ENCODE measurements at places on chromosomes 16 and 17.

GRCh38 chr16:74033441-74033995, 263.1 kb upstream of the PSMD7 start:
- DNase-seq: no peak

DNA sequence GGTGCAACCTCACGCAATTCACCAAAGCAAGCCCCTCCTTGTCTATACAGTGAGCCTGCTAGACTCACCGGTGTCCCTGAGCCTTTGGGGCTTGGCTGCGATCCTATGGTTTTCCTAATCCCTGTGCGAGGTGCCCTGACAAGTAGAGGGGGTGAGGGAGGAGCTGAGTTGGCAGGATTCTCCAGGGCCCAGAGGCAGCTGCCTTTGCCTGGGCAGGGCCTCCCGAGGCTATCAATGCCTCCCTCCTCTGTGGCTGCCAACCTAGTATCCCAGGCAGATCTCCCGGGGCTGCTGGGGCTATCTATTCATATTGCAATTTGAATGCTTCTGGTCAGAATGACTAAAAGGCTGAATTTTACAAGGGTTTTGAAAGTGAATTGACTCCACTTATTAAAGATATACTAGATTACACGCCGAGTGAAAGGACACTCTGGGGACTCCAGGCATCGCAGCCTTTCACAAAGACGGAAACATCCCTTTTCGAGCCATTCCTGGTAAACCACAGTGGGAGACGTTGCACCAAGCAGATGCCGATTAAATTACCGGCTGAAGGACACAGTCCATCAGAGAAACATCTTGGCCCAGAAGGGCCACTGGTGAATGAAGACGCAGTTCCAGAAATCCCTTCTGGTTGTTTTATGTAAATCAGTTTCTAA, 11.3 kb upstream of the PITPNM3 start:
- DNase-seq: no peak

- no peak for DNase-seq
Observed at GRCh38 chr17:44396946-44397345, 7.5 kb upstream of the ITGA2B start.

GRCh38 chr17:1001640-1002411, 4.9 kb downstream of the TIMM22 start:
- no peak for DNase-seq

- DNase-seq: no peak
Observed at GRCh38 chr17:77076124-77076830, 64.5 kb upstream of the SEC14L1 start.

DNA sequence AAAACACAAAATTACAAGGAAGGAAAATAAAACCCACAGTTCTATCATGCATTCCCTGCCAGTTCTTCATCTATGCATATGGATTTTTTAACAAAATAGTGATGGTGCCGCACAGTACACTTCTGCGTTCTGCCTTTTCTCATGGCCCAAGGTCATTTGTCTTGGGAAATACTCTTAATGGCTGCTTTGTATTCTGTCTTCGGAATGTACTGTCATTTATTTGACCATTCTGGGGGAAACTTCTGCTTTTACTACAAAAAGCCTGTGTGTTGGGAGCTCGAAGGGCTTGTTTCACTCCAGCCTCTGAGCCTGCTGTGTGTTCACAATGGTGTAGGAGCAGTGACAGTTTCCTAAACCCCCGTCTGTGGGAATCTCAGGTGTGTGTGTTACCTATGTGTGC, 82.8 kb upstream of the SEC14L1 start:
- DNase-seq: no peak

Measured in D721Med (cell line).